Suppressor macrophage treated with lipopolysaccharide for 4 hours (primary cell): ENCODE measurements at places on chromosomes 7 and 10.

DNA sequence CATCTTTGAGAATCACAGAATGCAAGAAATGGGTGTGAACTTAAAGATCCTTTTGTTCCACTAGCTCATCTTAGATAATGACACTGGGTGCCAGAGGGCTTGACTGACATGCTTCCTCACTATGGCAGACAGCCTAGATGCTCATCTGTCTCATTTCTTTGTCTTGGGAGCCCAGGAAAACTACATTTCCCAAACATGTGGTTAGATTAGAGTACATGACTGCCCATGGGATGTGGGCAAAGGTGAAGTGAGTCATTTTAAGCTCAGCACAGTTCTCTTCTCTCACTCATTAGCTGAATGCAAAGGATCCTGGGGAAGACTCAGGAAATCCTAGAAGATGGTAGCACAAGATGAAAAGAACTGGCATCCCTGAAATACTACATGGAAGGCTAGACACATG lies 32.5 kb upstream of the TBX20 start:
- no peak for DNase-seq

DNA sequence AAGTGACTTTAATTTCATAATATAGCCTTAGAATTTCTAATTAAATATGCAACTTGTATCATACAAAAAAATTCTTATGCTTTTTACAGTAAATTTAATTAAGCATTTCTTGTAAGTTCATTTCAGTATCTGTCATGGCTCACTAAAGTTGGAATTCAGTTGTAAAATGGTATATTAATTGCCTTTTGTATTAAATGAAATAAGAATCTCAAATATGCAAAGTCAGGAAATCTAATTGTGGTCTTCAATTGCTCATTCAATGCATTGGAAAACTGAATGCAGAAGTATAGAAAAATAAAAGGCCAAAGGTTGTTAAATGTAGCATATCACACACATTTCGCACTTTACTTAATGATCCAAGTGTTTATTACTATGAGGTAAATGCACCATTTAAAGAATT lies 189.5 kb downstream of the PHF14 start:
- no peak for DNase-seq

GRCh38 chr7:22604246-22604645 lies 104.3 kb upstream of the STEAP1B start:
- no peak for DNase-seq

DNA sequence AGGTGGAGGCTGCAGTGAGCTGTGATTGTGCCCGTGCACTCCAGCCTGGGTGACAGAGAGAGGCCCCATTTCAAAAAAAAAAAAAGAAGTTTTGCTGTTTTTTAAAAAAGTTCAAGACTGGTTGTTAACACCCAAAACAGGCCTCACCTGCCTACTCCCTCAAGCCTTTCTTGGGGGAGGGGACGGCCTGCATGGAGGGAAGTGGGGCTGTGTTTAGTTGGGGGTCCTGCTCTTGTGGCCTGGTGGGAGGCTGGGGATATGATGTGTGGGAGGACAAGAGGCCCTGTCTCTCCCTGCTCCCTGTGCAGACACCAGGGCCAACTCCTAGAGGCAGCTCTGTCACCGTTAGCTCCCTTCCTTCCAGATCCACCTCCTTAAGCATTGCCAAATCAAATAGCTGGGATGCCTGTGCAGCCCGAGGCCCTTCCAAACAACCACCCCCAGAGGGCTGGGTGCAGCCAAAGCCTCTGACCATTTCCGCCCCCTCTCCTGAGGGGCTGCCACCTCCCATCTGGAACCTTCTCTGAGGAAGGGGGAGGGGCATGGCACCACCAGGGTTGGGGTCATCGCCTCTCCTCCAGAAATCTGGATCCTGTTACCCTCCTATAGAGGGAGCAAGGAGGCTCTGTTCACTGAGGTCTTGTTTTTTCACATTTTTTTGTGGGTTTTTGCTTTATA lies 32.9 kb upstream of the ANKRD2 start:
- DNase-seq = no peak

DNA sequence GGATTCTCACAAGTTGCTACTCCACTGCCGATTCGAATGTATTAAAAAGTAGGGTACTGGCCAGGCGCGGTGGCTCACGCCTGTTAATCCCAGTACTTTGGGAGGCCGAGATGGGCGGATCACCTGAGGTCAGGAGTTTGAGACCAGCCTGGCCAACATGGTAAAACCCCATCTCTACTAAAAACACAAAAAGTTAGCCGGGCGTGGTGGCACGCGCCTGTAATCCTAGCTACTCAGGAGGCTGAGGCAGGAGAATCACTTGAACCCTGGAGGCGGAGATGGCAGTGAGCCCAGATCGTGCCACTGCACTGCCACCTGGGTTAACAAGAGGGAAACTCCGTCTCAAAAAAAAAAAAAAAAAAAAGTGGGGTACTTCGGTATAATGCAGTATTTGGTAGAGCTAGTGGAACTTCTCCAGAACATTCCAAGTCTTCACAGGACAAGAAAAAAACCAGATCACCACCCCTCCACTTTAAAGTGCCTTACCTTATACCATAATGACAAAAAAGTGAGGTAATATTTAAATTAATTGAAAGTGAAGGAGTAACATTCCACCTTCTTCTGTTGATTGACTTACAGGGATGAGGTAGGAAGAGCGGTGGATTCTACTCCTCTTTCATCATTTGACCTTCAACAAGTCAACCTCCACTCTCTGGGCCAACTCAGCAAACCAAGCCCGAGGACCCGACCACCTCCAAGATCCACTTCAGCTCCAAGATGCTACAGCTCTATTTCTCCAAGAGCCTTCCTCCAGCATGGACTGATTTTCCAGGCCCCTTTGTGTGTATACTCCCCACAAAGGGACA lies 2.0 kb downstream of the BAZ1B start:
- peak; percentile 21 for DNase-seq
